ENCODE measurements at places on chromosomes 3 and 15.
A peak's percentile ranks its signal among the peaks of the same experiment; 100 is the strongest.

GRCh38 chr3:29822071-29822470 is 541.2 kb downstream of the RBMS3 start:
- DNase-seq, result no peak

DNA sequence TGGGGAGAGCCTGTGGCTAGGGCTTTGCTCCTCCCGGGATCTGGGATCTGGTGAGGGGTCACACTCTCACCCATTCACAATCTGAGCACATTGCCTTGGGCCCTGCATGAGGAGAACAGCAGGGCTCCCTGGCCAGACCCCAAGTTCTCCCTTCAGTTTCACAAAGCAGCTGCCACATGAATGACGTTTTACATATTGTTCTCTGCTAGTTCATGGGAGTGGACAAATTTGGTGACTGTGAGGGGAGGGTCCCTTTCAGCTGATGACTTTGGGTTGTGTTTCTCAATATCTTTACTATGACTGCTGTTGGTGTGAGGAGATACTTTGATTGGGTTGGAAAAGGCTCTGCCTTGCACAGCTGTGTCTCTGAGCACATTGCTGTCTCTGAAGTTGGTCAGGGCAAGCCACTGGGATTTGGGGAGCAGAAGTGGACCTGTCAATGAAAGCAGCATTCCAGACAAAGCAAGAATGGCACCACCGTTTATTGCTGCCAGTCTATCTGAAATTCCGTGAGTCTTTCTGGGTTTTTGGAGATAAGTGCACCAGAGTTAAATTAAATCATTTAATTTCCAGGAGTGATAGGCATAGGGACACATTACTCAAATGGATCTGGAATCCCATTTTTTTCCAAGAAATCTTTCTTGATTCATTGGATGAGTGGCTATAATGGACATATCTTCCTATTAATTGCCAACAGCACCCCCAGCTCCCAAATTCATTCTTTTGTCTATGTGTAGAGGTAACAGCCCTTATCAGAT is 10.3 kb downstream of the TIMP4 start:
- DNase-seq, result no peak

- no peak for DNase-seq
Measured at GRCh38 chr3:190305406-190305805, 16.8 kb downstream of the CLDN1 start.

DNA sequence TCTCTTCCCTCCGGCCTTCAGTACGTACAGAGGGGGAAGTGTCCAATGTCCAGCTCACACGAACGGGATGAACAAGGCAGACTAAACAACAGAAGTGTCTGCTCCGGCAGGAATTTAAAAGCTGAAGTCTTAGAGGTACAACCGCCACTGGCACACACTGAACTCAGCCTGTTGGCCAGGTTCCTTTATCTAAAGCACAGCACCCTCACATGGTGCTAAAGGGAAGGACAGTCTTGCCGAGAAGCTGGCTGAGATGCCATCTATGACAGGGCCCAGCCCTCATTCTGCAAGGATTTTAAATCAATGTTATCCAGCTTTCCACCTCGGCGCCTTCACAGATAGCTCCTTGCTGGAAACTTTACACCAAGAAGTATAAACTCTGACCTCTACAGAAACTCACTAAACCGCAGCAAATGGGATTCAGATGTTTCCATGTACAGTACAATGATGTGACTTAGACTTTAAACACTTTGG is 2.8 kb downstream of the ADAMTS17 start:
- DNase-seq, result no peak

- DNase-seq, result no peak
Measured at GRCh38 chr15:60584355-60584998, 105.5 kb upstream of the ICE2 start.

DNA sequence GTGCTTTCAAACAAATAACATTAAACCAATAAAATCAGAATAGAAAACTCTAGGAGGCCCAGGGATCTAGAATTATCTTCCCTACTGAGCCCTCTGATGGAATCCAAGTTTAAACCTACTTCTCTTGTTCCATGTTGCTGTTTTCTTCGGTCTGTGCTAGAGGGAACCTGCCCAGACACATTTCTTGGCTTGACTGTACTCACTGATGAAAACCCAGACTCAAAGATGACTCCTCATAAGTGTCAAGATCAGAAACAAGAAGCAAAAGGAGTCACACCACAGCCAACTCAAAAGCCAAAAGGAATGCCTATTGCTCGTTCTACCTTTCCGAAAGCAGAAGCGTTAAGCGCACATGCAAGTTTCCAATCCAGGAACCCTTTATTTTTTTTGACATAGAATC is 31.6 kb downstream of the SCAP start:
- no peak for DNase-seq

- DNase-seq, result no peak
Measured at GRCh38 chr15:41840673-41841072, 2.0 kb downstream of the PLA2G4B start.

GRCh38 chr15:68794863-68795262 is 25.8 kb downstream of the ANP32A start:
- no peak for DNase-seq

DNA sequence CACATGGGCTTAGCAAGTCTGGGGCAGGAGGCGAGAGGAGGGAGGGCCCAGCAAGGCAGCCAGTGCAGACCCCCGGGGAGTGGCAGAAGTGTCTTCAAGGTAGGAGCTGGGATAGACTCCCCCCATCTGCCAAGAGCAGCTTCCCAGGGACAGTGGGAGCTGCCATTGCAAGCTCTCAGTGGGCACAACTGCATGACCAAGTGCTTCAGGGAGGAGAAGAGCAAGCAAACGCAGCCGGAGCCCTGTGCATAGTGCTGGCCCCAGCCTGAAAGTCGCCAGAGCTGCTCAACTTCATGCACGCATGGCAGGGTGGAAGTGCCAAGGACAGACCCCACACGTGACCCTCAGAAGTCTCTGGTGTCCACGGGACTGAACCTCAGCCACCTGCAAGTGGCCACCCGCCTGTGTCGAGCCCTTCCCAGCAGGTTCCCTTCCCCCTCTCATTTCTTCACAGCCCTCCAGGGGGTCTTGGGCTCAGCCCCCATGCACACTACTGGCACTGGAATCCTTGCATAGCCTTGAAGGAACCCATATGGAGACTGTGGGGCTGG is 89.4 kb downstream of the PLXNA1 start:
- DNase-seq, result no peak

GRCh38 chr3:132256989-132257388 is 60.2 kb upstream of the ACP3 start:
- DNase-seq, result peak; percentile 41

DNA sequence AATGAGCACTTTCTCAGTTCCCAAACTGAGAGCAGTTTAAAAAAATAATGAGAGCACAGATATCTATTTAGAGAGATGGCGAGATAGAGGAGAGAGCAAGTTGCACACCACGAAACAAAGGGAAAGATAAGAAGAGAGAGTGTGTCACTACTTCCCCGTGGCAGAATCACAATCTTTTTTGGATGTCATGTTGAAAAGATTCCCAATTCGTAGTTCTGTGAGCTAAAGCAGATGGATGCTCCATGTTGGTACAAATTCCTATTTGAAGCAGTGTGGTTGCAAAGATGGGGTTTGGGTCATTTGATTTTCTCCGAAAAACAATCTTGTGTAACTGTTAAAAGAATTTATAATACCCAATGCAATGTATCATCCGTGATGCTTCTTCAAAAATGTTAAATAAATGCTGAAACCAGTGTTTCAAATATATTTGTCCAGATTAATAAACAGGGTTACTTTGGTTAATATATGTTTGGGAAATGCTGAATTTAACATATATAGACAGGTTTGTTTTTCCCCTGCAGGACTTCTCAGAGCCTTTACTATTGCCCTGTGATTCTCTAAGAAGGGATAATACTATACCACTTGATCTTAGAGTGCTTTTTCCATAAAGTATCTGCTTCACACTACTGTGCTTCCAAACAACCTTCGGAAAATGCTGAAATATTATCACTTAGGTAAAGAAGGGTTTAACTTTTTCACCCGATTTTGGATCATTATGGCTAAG is 128.5 kb downstream of the MDFIC2 start:
- DNase-seq, result no peak

DNA sequence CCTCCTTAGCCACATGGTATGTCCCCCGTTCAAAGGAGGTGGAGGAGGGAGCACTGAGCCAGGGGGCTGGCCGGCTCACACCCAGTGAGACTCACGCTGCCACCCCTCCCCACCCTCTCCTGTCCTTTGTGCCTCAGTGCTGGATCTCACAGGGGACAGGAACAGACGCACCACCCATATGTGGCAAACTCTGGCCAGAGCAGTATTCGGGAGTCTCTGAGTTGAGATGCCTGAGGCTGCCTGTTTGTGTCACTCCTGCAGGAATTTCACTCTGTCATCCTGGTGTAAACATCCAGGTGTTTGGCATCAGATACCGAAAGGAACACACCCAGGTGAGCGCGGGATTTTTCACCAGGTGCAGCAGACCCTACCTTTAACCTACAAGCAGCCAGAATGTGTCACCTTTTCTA is 25.7 kb downstream of the RGMA start:
- DNase-seq, result no peak

DNA sequence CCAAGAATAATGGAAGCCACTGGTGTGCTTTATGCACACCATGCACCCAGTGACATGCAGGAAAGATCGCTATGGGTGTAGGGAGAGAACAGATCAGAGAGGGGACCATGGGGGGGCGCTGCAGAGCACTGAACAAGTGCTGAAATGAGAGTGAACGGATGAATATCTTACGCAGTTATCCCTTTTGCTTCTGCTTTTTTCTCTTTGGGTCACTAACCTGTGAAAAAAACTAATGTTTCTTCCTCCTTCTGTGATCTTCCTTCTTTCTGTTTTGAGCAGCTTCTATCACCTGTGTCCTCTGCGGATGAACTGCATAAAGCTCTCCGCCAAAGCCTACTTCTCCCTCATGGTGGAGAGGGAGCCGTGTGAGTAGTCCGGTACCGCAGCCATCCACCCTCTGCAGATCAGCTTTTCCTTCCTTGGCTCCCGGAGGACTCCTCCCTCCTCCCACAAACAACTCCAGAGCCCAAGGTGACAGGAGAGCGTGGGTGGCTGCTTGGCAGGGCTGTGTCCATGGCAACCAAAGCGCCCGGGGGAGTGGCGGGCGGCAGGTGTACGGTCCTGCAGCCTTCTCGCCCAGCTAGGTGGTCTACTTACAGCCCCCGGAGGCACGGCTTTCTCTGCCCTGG is 106.2 kb downstream of the DGKG start:
- no peak for DNase-seq

DNA sequence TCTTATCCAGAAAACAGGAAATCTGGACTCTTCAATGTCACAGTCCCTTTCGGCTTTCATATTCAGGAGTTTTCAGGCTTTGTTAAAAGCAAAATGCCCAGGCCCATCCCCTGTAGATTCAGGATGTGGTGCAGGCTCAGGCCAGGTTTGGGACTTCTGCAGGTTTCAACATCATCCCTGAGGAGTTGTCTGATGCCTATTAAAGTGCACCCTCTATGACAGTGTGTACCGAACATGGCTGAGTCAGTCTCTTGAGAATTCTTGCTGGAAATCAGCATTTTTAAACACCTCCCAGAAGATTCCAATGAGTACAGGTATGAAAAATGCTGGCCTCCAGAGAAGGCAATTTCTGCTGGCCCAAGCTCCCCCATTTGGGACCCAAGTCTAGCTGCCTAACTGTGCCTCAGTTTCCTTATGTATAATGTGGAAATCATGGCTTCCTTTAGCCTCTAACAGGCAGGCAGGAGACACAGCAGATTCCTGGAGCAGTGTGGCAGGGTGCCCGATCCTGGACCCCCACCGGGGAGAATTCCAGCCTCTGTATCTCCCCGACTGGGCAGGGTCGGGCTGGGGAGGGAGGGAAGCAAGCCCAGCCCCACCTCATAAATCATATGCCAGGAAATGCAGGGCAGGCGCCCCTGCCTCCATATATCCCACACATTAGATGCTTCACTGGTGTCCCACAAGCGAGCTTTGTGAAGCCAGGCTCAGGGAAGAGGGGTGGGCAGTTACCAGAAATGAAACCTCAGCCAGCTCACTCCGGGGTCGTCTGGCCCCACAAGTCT is 44.4 kb upstream of the SLC6A11 start:
- no peak for DNase-seq

DNA sequence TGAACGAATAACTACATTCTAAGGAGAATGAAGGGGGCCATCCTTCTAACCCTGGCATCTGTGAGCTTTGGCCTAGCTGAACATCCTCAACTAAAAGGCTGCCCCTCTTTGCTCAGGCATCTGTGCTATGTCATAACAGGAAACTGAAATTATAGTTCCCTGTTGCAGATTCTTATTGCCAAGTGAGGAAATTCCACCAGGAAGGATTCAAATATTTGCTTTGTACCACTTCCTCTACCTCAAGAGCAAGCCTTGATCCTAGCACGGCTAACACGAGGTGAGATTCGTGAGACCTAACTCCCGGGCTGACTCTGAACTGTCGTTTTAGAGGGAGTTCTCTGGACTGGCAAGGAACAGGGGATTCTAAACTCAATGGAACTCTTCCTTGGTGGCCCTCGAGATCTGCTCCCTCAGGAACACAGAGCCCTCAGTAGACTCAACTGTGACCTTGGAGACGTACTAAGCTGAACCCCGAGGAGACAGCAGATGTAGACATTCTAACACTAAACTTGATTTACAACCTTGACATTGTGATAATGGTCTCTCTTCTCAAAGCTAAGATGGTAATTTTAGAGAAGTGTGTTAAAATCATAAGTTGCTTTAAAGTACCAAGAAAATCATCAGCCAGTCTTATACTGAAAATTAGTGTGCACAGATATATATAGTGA is 4.2 kb downstream of the SPG21 start:
- no peak for DNase-seq

GRCh38 chr3:71428841-71429596 is 154.5 kb downstream of the FOXP1 start:
- DNase-seq, result no peak

GRCh38 chr3:31234145-31234544 is 298.6 kb upstream of the STT3B start:
- DNase-seq, result no peak

DNA sequence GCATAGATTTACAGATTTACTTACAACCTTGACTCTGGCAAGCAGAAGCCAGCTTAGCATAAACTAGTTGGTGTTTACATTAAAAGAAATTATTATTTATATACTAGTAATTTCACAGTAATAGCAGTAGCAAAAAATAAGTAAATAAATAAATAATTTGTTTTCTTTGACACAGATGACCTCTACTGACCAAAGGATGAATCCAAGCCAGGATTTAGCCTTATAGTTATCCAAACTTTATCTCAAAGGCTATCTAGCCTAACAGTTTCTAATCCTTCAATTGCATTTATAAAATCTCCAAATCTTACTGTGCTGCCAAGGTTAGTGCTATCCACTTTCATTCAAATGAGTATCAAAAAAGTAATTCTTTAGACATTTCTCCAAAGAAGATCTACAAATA is 64.3 kb downstream of the FRMD5 start:
- DNase-seq, result no peak

DNA sequence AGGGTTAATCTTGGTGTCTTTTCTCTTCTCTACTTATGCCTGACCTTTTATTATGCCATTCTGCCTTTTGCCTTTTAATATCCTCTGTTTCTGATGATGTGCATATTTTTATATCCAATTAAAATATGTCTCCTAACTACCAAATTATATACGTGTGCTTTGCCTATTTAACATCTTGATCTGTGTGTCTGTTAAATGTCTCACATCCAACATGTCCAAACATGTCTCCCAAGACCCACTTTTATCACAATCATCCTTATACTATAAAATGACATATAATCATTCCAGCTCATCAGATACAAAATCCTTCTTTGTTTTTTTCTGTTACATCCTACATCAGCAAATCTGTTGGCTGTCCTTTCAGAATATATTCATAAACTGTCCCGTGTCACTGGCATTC is 539.5 kb downstream of the ZPLD1 start:
- no peak for DNase-seq
